GOT3 (cell line): ENCODE measurements at places on chromosomes 4 and X.

DNA sequence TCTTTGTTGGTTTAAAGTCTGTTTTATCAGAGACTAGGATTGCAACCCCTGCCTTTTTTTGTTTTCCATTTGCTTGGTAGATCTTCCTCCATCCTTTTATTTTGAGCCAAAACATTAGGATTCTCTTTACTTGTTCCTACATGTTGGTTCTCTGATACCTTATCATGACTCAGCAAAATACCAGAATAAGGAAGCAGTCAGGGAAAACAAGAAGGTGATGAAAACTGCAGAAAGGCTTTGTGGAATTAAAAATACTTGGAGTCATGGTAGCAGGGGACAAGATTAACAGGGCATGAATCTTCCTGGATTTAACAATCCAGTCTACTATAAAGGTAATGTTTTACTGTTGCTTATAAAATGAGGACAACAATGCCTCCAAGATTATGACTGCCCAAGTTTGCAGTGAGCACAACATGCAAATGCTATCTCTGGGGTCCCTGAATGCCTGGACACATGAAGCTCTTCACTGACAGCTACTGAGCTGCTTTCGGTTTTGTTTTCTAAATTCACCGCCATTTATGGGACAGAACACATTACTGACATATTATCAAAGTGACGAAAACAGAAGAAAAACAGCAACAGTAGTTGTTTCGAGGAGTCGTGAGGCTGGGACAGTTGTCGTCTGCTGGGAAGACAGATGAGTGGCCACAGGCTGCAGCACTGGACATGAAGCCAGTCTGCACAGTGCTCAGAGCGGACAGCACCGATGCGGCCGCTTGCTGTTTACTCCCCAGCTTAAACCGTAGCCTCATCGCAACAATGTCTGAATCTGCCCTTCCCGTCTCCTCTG lies 174.5 kb upstream of the DKK2 start:
- DNase-seq: no peak

DNA sequence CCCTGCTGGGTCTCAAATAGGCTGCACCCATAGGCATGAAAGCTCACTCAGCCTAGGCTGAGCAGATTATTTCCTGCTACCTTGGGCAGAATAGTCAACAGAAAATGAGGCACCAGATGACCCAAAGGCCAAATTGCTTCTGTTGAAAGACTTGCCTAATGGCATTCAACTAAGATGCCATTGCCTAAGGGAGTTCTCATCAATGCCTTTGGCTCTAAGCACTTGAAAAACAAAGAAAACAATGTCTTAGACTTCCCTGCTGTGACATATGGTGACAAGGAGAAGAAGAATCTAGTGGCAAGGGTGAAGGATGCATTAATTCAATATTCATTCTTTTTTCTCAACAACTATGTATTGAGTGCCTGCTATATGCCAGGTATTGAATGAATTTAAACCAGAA lies 25.7 kb upstream of the PCDH19 start:
- DNase-seq: no peak

DNA sequence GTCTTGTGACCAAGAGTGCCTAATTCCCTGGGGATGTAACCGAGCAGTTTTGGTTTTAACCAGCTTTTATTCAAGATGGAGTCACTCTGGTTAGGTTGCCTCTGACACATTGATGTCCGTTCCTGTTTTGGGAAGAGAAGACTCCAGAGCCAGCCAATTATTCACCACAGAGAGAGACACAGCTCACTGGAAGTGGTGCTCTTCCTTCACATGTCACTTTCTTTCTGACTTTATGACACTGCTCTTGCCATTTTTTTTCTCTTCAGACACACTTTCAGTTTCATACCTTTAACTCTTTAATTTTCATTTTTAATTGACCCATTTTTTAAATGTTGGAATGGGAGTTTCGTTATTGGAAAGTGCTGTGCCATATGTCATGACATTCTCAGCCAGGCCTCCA lies 418.4 kb upstream of the FSTL5 start:
- DNase-seq: no peak

DNA sequence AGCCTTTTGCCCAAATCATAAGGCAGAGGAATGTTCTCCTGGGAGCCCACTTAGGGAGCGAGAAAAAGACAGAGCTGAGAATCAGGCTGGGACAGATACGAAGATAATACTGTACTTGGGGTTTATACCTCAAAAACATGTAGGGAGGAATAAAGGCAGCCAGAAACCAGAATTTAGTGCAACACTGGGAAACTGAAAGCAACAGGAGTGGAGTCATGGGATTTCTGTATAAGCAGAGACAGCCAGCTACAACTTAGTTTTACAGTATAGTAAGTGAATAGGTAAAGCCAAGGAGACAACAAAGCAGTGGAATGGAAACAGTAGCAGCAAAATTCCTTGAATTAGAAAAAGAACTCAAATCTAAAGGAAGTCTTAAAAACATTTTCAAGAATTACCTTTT lies 413.2 kb downstream of the FAT4 start:
- no peak for DNase-seq

- DNase-seq: no peak
Measured at GRCh38 chrX:118630848-118631247, 96.6 kb upstream of the IL13RA1 start.

GRCh38 chrX:48761674-48762471 lies at the start of gene GLOD5:
GLOD5 (plus strand) TSS chrX:48761747; CDS start chrX:48761791, 44 bp downstream.
- no peak for DNase-seq

DNA sequence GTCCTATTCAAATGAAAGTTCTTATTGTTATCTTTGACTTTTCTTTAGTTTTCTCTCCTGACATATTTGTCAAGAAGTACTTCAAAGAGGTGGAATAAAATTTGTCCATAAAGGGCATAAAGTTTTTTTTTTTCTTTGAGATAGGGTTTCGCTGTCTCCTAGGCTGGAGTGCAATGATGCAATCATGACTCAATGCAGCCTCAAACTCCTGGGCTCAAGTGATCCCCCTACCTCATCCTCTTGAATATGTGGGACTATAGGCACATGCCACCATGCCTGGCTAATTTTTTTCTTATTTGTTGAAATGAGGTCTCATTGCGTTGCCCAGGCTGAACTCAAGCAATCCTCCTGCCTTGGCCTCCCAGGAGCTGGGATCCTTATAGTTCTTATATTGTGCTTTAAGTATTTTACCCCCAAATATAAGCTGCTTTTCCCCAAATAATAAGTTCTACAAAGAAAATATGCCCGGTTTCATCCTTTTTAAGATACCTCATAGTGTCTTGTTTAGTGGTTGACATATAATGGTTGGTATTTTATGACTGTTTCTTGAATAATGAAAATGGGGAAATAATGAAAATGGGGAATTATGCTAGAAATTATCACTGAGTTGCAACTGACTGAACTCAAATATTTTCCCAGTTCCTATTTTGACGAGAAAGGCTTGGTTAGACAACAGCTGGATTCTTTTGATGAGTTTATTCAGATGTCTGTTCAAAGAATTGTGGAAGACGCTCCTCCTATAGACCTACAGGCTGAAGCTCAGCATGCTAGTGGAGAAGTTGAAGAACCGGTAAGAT lies 11.6 kb downstream of the POLR2B start:
- no peak for DNase-seq

GRCh38 chr4:147362938-147363337 lies 118.0 kb upstream of the EDNRA start:
- no peak for DNase-seq

DNA sequence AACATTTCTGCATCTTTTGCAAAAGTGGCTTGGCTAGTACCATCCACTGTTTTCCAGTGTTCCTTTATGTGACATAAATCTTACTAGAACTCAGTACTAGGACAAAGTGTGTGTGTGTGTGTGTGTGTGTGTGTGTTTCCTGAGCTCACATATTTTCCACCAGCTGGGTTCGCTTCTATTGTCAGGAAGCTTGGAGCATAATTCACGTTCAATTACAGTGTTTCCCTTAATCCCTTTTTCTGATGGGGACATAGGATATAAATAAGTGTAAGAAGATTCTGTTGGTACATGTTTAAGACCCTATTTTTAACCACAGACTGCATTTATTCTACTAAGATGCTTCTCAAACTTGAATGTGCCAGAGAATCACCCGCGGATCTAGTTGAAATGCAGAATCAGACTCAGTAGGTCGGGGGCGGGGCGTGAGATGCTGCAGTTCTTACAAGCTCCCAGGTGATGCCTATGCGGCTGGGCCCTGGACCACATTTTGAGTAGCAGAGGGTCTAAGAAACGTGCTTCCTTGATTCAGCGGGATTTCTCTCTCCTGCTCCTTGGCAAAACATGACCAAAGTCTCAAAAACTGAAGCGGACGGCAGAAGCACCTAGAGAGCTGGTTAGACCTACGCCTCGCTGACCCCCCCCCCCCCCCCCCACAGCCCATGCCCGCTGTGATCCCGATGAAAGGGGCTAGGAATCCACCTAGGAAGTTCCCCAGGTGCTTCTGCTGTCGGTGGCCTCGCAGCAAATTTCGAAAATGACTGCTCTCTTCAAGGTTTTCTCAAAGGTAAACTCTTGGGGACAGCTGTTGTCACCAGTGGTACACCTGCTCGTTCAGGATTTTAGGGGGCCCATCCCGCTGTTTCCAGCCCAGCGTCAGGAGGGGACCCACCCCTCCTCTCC lies 797 bp downstream of the CD99L2 start:
- no peak for DNase-seq

DNA sequence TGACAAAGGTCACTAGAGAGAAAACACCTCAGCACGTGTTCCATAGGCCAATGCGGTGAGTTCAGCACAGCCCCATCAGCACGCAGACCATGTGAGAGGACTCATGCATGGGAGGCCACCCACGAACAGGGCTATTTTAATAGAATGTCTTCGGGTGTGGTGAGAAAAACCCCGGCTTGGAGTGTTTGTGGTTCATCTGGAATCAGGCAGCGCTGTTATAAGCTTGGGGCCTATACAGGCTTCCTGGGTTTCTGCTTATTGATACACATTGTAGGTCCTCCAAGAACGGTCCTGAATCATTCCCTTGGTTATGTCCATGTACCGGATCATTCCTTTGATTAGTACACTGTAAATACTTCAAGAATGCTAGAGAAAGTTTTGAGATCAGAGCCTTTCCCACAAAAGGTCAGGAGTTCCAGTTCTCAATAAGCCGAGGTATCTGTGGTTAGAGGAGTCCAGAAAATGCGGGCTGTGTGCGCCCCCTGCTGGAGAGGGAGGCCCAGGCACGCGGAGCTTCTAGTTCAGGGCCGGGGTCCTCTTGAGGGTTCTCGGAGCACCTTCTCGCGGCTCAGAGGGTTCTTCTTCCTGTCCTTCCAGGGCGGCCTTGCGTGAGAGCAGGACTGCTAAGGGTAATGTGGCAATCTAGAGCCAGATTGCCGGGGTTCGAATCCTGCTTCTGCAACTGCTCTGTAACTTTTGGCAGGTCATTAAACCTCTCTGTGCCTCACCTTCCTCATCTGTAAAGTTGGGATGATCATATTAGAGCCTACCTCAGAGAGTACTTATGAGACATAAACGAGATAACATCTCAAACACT lies 51.8 kb downstream of the TLR10 start:
- peak; percentile 3 for DNase-seq

DNA sequence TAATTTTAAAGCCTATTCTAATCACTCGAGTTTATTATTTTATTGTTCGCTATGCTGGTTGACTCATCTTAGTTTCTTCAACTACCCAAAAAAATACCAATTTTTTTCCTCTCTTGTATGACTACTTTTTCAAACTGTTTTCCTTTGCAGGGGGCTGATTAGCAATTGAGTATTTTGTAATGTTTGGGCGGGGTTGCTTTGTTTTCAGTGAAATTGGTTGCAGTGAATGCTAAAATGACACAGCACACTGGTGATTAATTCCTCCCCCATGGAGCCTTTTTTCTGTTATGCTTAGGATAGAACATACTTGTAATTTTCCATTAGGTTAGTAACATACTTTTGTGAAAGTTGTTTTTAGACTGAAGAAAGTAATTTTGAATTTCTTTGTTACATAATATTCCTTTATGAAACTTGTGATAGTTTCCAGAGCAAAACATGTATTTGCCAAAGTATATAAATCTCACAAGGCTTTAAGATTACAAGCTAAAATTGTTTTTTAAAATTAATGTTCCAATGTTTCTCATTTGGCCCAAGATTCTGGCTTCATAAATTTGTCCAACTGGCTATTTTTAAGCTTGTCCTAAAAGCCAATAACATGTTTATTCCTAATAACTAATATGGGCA lies 120.4 kb downstream of the CHIC1 start:
- DNase-seq: no peak

GRCh38 chrX:47093248-47093647 lies 15.0 kb downstream of the RGN start:
- DNase-seq: no peak

DNA sequence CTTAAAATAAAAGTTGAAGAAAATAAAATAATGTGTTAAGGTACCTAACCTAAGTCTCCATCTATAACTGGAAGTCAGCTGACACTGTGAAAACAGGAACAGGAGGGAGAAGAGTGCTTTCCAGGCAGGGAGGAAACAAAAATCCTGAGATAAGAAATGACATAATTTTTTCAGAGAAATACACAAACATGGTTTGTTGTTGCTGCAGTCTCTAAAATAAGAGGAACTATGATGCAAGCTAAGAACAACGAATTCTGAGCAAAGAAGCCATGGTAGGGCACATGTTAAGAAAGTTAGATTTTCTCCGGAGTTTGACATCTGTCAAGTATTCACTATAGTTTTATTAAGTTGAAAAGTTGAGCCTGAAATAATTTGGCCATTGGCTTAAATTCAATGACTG lies 26.9 kb downstream of the PAPSS1 start:
- no peak for DNase-seq

DNA sequence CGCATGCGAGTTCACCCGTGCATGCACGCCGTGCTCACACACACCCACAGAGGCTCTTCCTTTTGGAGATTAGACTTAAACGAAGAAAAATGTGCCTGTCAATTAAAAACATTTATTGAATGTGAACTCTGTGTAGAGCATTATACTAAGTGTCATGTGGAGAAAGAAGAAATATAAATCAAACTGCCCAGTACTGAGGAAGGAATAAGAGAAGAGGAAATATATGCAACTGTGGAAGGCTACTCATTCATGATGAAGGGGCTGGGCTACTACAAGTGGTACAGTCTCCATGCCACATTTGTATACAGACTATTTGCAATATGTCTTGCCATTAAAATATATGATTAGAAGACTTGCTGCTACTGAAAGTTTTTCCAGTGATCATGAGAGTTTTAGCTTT lies 714.7 kb downstream of the DMD start:
- DNase-seq: no peak

- DNase-seq: no peak
Measured at GRCh38 chr4:88792268-88792781, 94.7 kb upstream of the NAP1L5 start.

DNA sequence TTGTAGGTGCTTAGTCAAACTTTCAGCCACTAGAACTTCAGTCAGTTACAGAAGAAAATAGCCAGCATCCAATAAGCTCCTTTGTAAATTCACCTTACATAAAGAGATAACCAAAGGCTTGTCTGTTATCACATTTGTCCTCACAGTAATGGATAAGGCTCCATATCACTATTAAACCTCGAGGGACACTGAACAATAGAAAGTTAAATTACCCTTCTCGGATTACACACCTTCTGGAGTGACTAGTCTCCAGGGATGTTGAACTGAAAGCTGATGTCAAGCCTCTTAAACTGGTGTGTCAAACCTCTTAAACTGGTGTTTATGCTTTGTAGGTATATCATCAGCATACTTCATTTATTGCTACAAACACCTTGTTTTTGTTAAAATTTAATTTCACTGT lies 639.0 kb downstream of the CENPC start:
- DNase-seq: no peak
